Daoy (cell line): ENCODE measurements at places on chromosomes 6 and 20. TPM values are rescaled to one million over a fixed set of nuclear protein-coding genes. Genes with fewer than 3 reads are reported as not detected.

DNA sequence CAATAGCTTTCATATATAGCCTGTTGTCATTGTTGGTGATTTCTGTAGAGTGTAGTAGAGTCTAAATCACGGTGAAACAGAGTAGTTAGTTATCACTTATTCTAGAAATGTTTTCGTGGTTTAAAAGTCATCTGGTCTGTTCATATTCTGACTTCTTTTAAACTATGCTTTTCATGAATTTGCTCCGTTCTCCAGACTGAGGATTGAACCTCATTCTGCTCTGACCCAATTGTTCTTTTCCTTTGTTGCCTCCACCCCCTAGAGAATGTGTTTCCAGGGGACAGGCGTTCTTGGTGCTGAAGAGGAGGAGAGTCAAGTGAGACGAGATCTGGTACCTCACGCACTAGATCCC is 748 bp upstream of the ZNF292 start:
- DNase-seq = no peak

DNA sequence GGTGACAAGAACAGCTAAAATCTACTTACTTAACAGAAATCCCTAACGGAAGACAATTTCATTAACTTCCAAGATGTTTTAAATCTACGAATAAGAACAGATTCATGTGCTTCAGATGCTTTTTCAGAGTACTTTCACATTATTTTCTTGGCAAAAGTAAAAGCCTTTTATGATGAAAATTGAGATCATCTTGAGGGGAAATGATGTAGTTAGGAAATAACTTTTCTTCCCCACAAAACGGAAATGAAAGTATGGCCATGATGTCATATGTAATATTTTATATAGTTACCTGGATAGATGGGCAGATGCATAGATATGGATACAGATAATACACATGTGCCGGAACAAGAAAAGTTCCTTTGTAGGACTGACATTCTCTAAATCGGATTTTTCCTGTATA is 32.8 kb downstream of the SASH1 start:
- no peak for DNase-seq

DNA sequence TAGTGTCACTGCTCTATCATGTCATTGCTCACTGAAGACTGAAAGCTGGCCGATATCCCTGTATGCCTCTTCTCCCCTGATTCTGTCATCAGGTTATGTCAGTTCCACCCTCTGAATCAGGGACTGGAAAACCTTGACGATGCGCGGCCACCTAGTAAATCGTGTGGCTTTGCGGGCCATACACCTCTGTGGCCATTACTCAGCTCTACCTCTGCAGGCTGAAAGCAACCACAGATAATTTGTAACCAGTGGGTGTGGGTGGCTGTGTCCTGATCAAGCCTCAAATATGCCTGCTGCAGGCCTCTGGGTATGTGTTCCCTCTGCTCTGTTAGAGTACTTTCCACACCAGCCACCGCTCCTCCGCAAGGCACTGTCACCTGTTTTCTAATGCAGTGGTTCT is 105.2 kb downstream of the GMPR start:
- DNase-seq = no peak

- no peak for DNase-seq
Observed at GRCh38 chr6:111458670-111459232, 24.3 kb downstream of the REV3L start.

GRCh38 chr6:38638941-38639497 is 710 bp downstream of the BTBD9 start:
- DNase-seq = peak; percentile 72

GRCh38 chr6:14339711-14340584 is 222.4 kb downstream of the CD83 start:
- no peak for DNase-seq

GRCh38 chr6:10343320-10343719 is 71.6 kb downstream of the TFAP2A start:
- no peak for DNase-seq

The PKIB gene
- total RNA-seq = 23.7 and 29.1 TPM in 2 replicates

The RIPPLY2 gene
- total RNA-seq = 5.1 and 5.4 TPM in 2 replicates
